ENCODE measurements at places on chromosomes 4 and X.

- no peak for DNase-seq
These were observed 14.9 kb downstream of the ADH1A start for GRCh38 chr4:99275885-99276284.

DNA sequence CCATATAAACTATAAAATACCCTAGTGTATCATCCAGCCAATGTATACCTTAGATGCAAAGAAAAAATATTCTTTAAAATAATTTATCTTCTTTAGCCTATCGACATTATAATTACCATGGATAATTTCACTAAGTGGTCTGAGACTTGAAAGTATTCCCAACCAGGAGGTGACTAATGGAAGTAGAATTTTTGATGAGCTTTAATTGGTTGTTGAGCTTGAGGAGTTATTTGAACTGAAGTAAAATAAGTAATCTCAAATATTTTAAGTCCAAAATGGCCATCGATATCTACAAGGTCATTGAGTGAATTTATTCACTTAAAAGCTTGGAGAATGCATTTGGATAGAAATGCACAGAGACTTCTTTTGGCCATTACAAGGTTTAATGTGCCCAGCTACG is 436.2 kb downstream of the TLL1 start:
- DNase-seq: no peak

- no peak for DNase-seq
These were observed 103.5 kb downstream of the IRF2 start for GRCh38 chr4:184370711-184371389.

- no peak for DNase-seq
These were observed 1.1 kb upstream of the HPSE start for GRCh38 chr4:83335701-83336100.

DNA sequence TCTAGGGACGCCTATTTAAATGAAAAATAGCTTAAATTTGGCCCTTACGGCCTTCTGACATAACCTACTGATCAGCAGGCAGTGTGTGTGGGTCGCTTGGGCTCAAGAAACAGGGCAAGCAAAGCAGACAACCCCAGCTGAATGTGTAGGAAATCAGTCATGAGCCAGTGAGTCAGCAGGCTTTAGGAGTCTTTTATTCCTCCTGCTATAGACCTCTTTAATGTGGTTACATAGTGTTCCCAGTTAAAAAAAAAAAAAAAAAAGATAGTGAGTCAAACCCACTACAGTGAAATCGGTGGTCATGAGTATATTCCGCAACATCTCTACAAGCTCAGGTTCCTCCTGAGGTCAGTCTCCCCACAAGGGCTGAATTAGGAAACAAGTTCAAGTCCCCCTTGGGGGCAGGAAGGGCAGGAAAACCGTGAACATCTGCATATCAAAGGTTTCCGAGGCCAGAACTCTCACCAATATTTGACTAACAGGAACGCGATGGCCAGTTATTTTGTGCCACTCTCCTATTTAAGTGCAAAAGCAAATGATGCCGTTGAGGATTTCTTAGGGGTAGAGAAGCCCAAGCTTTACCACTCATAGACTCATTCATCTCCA is 32.7 kb downstream of the ACSL1 start:
- DNase-seq: no peak

GRCh38 chr4:15963001-15963451 is at the start of gene FGFBP2:
FGFBP2 (minus strand) TSS chr4:15963175; CDS start chr4:15963129, 46 bp downstream.
- DNase-seq: no peak

DNA sequence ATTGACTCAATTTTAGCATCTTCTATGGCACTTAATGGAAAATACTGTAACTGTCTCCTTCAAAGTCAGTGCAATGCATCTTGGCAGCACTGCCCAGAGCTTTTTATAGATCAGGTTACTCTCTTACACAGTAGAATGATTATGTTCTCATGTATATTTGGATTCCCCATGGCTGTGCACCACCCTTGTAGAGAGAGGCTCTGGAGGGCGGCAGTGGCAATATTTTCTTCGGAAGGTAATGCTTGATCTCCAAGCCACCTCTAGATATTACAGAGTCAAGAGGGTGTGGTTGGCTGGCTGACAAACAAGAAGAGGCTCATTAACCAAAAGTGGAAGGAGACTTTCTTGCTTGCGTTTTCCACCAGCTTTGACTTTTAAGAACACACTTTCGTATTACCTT is 72.8 kb upstream of the ARSJ start:
- DNase-seq: no peak

- no peak for DNase-seq
These were observed 111.4 kb downstream of the DCTD start for GRCh38 chr4:182805750-182806149.

DNA sequence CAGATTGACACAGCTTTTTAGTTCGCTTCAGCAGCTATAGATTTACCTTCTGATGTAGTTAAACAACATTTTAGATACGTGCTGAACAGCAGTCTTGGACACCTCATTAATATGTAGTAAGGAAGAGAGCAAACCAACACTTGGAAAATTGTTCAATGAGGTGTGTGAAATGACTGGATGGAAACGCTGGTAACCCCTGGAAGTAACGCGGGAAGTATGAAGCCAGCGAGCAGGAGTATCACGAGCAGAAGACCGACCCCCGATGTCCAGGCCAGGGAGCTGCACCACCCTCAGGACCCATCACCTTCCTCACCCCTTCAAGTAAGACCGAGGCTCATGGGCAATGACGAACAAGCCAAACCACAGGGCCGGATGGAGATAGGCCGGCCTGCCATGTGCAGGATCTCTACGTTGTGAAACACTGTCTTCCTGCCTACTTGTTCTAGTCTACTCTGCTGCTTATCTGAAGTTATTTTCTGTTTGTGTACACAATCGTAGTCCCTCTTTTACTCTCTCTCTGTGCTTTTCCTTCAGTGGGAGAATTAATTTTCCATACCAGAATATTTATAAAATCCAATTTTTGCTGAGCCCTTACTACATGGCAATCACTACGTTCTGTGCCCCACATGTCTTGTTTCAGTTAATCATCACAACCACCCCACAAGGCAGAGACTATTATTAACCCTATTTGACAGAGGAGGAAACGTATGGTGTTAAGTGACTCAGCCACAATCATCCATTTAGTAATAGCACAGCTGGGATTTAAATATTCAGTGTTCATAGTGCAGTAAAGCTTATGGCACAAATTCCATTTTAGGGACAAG is 221.7 kb downstream of the APBB2 start:
- DNase-seq: no peak

DNA sequence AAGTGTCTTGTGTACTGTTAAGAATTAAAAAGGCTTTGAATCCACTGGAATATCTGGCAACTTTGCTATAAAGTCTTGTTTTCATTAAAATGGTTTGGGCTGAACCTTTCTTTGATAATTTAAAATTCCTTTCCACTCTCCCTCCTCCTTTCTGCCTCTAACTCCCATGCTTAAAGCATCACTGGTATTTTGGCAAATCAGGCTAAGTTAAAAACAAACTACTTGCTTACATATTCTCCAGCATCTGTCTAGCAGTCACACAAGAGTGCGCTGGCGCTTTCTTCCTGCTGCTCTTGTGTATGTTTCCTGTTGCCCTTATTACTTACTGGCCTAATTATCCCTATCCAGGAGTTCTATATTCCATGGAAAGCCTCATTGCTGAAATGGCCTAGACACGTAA is 136.6 kb downstream of the VEGFC start:
- no peak for DNase-seq

DNA sequence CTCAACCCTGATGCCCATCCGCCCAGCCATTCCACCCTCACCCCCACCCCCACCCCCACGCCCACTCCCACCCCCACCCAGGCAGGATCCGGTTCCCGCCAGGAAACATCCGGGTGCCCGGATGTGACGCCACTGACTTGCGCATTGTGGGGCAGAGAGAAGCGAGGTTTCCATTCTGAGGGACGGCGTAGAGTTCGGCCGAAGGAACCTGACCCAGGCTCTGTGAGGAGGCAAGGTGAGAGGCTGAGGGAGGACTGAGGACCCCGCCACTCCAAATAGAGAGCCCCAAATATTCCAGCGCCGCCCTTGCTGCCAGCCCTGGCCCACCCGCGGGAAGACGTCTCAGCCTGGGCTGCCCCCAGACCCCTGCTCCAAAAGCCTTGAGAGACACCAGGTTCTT is at the start of gene MAGEA1:
TSS of gene MAGEA1 (plus strand) at position 154 of the 400 bp plus-strand sequence. CDS start 3,106 bp downstream, outside the sequence.
- DNase-seq: no peak

DNA sequence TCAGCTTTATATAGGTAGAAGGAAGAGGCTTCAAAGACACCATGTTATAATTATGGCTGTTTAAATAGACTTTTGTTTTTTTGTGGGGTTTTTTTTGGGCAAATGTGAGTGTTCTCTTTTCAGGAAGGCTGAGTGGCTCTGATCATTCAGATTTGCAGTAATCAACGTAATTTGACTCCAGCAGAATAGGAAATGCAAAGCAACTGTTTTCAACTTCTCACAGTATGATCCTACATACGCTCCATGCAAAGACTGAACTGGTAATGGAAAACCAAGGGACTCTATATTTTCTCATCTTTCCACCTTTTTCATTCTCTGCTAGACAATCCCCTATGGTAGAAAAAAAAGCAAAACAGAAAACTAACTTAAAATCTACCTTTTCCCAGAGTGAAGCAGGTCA is 10.8 kb downstream of the ADH1B start:
- DNase-seq: no peak

DNA sequence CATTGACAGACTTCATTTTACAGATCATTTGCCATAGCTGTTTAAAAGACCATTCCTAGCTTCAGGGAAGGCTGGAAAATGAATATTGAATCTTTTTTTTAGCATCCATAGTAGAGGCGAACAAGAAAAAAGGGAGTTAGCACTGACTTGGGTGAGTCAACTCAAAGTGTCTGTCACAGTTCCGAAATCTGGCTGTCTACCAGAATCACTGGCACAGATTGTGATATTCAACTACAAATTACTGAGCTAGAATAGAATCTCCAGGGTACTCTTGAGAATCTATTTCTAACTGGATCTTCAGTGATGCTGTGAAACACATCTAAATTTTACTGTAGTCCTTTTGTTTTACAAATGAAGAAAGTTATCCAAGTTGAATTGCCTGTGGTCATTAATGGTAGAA is 31.5 kb downstream of the SEC24B start:
- no peak for DNase-seq

DNA sequence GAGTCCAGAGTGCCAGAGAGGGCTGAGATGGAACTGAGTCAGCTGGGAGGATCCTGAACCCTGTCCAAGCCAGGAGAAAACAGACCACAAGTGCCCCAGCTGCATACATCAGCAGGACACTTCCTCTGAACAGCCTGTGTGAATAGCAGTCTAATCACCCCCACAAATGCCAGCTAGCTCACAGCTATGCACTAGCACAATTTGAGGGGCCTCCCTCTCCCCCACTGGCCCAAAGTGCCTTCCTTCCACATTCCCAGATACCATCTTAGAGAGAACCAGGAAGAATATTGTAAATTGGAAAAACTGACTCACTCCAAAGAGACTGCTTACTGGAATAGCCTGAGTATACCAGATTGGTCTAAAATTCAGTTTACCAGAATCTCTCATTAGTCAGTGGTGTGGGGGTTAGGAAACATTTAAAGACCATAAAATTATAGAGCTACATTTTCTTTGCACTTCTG is 292.6 kb upstream of the KLF3 start:
- no peak for DNase-seq

- no peak for DNase-seq
These were observed 40.9 kb downstream of the NEK1 start for GRCh38 chr4:169571435-169571834.

- no peak for DNase-seq
These were observed 229.8 kb upstream of the STS start for GRCh38 chrX:6917666-6918065.

GRCh38 chrX:19334945-19335626 is 8.6 kb upstream of the PDHA1 start:
- DNase-seq: no peak

GRCh38 chr4:109275066-109275745 is 27.3 kb downstream of the COL25A1 start:
- no peak for DNase-seq

GRCh38 chr4:188021548-188022249 is 26.1 kb downstream of the ZFP42 start:
- no peak for DNase-seq

- DNase-seq: no peak
These were observed 78.0 kb downstream of the HCCS start for GRCh38 chrX:11189097-11189496.

DNA sequence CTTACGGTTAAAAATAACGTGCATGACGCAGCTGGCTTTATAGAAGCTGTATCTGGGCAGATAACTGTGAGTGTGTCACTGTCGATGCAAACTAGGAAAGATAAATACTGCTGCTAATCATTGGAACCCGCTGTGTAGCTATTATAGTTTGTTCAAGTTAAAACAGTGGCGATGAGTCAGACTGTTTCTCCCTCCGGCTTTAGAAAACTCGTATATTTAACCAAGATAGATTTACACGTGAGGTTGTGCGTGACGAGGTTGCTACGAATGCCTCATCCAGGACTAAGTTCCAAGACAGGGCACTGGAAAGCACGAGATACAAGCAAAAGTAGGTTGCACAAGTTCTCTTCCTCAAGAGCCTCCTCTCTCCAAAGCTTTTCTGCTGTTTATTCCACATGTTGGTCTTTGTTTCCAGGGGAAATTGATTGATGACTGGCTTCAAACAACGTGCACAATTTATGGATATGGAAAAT is 270.7 kb downstream of the FBXW7 start:
- no peak for DNase-seq

DNA sequence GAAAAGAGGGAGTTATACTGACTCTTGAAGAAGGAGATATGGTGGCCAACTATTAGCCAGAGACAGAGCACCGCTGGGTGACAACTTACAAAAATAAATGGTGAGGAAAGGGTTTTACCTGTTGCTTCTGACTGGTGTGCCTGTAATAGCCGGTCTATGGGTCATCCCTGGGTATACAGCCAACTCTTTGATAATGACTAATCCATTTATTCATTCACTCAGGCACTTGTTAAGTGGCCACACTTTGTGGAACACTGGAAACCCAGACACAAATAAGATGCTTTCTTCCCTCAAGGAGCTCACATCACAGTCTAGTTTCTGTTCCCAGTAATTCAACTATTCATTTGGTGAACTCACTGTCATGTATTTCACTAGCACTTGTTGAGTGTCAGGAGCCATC is 13.2 kb upstream of the CAPN6 start:
- DNase-seq: no peak

DNA sequence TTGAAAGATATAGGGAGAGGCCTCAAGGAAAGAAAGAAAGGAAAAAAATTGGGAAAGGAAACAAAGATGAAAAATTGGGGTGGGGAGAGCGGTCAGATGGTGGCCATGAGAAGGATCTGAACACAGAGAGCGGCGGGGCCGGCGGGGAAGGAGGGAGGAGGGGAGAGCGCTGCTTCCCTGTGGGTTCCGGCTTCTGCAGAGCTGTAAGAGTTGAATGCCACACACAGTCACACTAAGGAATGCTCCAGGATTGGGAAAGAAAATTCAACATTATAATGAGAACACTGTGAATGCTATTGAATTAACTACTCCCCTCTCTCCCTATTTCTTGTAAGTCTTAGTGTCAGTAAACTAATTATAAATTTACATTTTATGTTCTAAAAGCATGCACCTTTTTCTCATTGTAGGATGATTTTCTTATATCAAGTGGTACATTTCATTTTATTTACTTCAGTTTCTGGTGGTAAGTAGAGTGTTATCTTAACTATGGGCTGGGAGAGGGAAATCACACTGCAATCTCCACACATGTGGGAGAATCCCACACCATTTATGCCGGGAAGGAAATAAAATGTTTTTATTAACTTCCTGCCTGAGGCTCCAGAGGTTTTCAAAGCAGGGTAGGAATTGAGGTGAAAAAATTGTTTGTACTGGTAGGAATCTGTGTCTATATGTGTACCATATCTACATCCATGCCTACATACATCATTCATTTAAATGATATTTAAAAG is 904 bp downstream of the F11 start:
- DNase-seq: no peak

Measured in activated T-helper 1 cell treated with anti-CD3 and anti-CD28 coated beads, Interleukin-2, amount 50 U/mL, for 16 hours (primary cell).